Cortex of kidney (tissue), 1 donor: ENCODE measurements at places on chromosomes 2 and 18.

- no peak for DNase-seq
Measured at GRCh38 chr2:96898641-96899412, 28.9 kb upstream of the SEMA4C start.

GRCh38 chr2:105418522-105418921 is 19.7 kb upstream of the FHL2 start:
- no peak for DNase-seq

GRCh38 chr18:9437021-9437437 is 38.3 kb upstream of the RALBP1 start:
- DNase-seq, result no peak

GRCh38 chr2:40448476-40449079 is 3.3 kb downstream of the SLC8A1 start:
- DNase-seq, result no peak

GRCh38 chr2:71852141-71852711 is 295.4 kb downstream of the CYP26B1 start:
- no peak for DNase-seq

- DNase-seq, result no peak
Measured at GRCh38 chr18:74916773-74917393, 292.1 kb downstream of the PTGR3 start.

DNA sequence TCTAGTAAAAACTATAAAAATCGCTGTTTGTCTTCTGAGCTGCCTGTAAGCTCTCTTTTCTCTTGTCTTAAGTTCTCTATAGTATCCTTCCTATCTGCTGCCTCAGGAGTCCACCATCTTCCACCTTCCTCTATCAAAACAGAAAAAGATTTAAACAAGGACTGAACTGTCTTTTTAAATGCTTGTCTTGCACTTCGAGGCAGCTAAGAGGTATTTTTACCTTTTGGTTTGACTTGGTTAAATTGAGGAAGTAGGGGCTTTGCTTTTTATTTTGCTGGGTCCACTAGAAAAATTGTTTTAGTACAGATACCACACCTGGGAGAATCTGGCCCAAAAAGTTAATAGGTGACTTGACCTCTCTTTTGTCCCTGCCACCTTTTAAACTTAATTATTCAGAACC is 12.2 kb downstream of the SESTD1 start:
- DNase-seq, result no peak

DNA sequence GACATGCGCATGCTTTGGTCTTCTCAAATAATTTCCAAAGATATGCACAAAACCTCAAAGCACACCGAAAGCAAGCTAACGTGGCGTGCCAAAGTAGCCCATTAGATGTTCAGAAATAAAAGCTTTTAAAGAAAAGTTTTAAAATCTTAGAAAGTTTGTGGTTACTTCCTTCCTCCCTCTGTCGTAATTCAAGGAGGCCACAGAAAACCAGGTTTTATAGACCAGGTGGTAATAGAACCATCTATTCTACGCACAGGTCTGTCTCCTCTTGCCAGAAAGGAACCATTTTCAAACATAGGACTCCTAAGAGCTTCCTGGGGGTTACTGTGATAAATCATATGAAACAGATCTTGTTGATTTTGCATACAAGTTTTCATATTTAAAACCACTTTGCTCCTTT is 487.2 kb downstream of the ARHGAP15 start:
- no peak for DNase-seq

GRCh38 chr2:11539317-11540147 is 5.7 kb downstream of the GREB1 start:
- DNase-seq, result no peak

DNA sequence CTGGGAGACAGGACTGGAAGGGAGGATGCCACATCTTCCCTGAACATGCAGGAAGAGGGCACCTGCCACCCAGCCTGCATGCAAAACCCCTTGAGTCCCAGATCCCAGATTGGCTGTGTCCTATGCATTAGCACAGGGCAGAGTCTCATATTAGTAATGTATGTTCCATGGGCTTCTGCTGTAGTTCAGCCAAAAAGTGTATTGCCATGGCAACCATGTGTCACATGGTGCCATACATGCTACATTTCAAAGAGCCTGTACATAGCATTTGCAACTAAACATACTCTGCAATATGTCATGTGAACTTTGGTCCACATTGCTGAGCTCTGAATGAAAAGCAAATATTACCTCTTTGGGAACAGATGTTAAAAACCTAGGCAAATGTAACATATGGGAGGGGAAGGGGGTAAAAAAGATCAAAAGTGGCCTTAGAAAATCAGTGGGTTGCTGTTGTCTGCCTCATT is 78.4 kb downstream of the DPP4 start:
- DNase-seq, result no peak

- no peak for DNase-seq
Measured at GRCh38 chr2:180374502-180375281, 367.6 kb upstream of the CWC22 start.

GRCh38 chr18:79926715-79927606 is 24.5 kb downstream of the SLC66A2 start:
- DNase-seq, result no peak
